DMS 273 treated with DMSO at 0.1 percent for 48 hours (cell line): ENCODE measurements at places on chromosomes 5 and 9.

DNA sequence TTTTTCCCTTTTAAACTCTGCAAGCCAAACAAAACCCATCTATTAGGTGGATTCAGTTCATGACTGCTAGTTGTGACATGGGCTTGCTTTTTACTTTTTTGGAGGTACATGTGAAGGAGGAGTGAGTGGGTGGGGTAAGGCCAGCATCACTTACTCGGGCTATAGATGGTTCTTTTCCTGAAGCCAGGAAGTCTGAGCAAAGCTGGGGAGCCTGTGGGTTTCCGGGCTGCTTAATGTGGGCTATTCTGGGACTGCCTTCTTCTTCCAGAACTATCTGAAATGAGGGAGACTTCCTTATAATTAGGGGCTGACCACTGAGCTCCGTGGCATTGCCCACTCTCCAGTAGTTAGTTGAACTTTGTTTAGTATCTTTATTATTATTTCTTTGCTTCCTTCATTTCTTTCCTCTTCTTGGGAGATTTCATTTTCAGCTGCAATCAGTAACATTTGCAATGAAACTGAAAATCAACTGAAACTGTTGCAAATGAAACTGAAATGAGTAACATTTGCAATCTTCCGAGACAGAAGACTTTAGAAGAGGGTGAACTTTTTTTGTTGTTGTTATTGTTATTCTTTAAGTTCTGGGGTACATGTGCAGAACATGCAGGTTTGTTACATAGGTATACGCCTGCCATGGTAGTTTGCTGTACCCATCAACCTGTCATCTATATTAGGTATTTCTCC, 204.9 kb downstream of the LRRC70 start:
- no peak for DNase-seq

DNA sequence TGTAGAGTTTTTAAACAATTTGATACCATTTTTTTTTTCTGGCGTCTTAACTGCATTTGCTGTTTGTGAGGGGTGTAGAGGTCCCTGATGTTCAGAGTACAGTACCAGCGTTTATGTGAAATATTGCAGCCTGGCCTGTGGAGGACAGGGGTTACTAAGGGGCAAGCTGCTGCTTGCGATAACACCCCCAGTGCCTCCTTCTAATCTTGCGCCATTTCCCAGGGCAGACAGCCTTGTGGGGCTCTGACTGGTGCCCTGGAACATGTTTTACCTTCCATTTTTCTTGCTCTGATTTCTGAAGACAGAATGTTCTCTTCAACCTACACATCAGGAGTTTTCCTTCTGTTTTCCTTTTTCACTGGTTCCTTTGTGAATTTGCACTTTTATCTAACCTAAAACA, 142.9 kb downstream of the DOCK8 start:
- DNase-seq = no peak

- no peak for DNase-seq
Observed at GRCh38 chr9:122827761-122828093, 661 bp downstream of the PDCL start.

GRCh38 chr5:111013011-111013410, 58.5 kb upstream of the TSLP start:
- no peak for DNase-seq

DNA sequence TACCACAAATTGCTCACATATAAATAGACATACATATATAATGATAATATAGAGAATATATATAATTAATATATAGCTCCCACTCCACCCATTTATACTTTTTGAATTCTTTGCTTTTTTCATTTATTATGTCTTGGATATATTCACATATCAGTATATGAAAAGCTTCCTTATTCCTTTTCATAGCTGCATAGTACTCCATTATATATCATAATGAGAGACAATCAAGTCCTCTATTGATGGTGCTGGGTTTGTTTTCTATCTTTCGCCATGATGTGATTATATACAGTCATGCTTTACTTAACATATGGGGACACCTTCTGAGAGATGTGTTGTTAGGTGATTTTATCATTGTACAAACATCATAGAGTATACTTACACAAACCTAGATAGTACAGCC, 51.6 kb upstream of the ELL2 start:
- DNase-seq = no peak
